ENCODE measurements at places on chromosomes 16 and 17.

- DNase-seq = peak; percentile 90
These were observed 1.9 kb upstream of the NFAT5 start for GRCh38 chr16:69563605-69564580.

GRCh38 chr17:21463779-21464407 lies 87.7 kb downstream of the KCNJ12 start:
- DNase-seq = no peak

- no peak for DNase-seq
These were observed 16.5 kb upstream of the SNN start for GRCh38 chr16:11651796-11652195.

- DNase-seq = peak; percentile 30
These were observed 46.1 kb upstream of the BPTF start for GRCh38 chr17:67779098-67779672.

DNA sequence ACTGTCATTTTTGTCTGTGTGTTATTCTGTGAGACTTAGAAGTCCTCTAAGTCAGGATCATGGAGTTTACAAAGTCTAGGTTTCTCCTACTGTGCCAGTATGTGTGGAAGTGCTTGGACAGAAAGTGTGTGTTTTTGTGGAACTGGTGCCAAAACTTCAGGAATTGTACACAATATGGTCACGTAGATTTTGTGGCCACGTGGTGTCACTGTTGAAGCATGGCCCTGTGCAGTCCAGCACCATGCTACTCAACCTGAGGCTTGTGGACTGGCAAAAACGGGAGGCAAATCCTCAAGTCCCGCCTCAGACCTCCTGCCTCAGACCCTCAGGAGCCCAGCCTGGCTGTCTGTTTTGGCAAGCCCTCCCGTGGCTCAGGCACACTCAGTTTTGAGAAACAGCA lies 16.7 kb upstream of the ALKBH5 start:
- DNase-seq = no peak

DNA sequence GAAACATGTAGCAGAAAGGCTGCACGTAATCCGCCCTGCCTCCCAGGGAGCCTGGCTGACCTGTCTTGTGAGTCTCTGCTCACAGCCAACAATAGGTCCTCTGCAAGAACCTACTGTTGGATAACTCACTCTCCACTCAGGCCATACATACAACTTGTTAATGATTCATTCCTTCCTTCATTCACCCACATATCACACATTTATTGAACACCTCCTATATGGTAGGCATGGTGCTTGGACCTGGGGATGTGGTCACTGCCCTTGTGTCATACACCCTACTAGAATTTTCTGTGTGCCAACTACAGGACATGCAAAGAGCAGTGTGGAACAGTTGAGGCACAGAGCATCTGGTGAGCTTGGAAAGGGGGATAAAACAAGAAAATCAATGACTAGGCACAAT lies 28.1 kb upstream of the HNF1B start:
- DNase-seq = peak; percentile 22

DNA sequence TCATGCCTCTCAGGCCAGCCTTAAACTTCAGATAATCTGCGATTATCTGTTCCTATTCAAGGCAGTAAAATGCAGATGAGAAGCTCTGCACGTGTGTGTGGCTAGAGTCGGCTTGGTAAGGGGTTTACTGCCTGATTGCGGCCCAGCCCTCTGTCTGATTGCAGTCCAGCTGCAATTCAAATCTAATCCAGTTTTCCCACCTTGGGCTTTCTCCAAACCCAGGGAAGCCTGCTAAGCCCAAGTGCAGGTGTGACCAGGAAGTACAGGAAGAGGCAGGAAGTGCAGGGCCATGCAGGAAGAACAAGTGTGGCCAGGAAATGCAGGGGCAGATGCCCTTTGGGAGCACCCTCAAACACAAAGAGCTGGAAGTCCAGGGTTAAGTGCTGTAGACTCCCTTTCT lies 314.9 kb downstream of the CEP112 start:
- no peak for DNase-seq

DNA sequence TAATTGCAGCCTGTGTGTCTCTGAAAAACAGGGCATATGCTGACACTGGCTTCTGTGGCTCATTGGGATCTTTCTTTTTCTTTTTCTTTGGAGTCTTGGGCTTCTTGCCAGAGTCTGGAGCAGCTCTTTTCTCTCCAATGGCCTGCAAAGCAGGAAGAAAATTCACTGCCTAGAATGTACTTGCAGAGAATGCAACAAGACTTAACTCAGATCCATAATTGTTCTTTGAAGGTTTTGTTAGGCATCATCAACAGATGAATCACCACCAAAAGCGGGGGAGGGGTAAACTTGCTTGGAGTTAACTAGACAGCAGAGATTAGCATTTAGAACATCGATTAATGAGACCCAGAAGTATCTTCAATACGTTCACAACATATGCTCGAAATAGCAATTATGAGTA lies 100.9 kb downstream of the TOX3 start:
- no peak for DNase-seq

DNA sequence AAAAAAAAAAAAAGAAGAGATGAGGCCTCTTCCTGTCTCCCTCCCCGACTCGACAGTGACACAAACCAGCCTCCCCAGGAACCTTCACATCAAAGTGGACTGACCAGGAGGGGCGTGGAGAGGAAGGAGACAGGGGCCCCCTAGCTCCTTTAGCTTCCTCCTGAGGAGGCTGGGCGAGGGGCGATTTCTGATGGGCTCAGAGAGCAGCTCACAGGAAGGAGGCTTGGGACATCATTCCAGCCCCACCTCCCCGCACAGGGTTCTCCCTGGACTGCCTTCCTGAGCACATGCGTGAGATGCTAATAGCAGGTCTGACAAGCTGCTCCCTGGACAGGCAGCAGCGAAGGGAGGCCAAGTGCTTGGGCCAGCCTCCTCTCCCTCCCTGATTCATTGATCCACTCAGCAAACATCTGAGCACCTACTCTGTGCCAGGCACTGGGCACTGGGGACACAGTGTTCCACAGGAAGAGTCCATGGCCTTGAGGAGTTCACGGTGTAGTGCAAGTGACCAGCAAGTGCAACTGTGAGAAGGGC lies 14.4 kb upstream of the DOK4 start:
- DNase-seq = no peak

GRCh38 chr17:38984666-38985065 lies 17.5 kb upstream of the FBXO47 start:
- DNase-seq = no peak

DNA sequence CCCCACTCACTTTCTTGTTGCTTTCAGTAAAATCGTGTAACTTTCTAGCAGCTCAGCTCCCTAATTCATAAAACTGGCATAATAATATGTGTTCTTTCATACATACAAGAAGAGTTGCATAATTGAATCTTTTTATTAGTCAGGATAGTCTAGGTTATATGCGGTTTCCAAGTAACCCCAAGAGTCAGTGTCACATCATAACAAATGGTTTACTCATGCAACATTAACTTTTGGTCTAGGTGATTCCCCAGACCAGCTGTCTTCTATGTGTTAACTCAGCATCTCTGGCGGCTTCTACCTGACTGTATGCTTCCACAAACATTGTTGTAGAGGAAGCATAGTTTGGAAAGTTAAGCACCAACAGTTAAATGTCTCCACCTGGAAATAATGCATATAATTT lies 1000.4 kb downstream of the CDH11 start:
- no peak for DNase-seq
